ENCODE measurements at places on chromosomes 7 and 10.

DNA sequence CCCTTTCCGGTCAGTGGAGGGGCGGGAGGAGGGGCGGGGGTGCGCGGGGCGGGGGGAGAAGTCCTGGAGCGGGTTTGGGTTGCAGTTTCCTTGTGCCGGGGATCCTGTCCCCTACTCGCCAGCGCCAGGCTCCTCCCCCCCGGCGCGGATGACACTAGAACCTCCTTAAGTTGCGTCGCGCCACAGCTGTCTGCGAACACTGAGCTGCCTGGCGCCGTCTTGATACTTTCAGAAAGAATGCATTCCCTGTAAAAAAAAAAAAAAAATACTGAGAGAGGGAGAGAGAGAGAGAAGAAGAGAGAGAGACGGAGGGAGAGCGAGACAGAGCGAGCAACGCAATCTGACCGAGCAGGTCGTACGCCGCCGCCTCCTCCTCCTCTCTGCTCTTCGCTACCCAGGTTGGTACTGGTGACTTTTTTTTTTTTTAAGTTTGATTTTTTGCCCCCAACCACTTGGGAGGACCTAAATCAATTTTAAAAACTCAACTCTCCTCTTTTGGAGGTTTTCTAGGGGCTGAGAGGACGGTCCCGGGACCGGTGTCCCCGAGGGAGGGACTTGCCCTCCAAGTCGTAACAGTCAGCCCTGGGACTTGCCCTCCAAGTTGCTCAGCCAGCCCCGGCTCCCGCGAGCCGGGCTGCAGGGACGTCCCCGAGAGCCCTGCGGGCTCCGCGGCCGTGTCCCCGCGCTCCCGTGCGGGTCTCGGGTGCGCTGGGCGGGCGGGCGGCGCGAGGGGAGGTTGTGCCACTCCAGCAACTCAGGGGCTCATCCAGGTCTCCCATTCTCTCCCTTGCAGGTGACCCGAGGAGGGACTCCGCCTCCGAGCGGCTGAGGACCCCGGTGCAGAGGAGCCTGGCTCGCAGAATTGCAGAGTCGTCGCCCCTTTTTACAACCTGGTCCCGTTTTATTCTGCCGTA, at the start of gene GATA3:
Gene GATA3 (plus strand): TSS at position 195 of the 914 bp plus-strand sequence. CDS start 968 bp downstream, outside the sequence.
- peak; percentile 40 for DNase-seq

DNA sequence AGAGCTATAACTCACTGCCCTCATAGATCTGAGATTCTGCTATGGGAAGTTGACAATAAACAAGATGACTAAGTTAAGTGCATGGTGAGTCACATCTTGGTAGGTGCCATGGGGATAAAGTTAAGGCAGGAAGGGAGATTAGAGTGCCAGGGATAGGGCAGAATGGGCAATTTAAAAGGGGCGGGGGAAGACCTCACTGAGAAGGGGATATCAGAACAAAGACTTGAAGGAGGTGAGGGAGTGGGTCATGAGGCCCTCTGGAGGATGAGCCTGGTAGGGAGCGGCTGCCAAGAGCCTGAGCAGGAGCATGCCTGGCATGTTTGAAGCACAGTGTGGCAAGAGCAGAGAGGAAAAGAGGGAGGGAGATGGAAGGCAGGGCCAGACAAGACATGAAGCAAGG, 34.8 kb upstream of the INMT start:
- DNase-seq = peak; percentile 82

- DNase-seq = no peak
These were observed 31.8 kb upstream of the SFTPD start for GRCh38 chr10:79980711-79981110.

DNA sequence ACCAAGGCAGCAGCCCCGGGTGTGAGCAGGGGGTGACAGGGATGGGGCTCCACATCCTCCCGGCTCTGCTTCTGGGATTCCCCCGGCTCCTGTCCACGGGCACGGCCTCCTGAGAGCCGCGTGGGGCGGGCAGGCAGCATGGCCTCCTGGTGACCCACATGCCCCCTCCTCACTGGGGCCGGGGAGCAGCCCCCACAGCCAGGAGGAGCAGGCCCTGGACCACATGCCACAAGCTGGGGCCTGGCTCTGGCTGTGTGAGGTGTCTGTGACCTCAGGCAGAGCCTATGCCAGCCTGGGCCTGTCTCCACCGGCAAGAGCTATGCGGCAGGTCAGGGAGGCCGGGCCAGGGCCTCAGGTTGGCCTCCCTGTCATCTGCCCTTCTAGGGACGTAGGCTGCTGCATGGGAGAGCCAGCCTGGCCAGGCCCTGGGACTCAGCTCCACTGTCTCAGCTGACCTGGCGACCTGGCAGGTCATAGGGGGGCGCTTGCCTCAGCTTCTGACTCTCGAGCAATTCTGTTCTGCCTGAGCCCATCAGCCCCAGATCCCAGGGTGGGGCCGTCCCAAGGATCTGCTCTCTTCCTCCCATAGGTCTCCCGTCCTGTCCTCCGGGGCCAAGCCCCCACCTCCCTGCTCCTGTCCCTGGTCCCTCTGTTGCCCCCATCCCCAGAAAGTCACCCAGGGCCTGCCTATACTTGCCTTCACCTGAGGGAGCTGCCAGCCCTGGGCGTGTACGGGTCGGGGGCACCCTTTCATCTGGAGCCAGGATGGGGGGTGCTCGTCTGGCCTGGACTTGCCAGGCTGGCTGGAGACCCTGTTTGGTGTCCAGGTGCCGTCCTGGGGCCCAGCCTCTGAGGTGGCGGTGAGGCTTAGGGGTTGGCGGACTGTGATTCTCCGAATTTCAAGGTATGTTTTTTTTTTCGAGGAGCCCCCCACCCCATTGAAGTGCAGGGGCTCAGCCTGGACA, 3.9 kb upstream of the TMEM184A start:
- DNase-seq = no peak

DNA sequence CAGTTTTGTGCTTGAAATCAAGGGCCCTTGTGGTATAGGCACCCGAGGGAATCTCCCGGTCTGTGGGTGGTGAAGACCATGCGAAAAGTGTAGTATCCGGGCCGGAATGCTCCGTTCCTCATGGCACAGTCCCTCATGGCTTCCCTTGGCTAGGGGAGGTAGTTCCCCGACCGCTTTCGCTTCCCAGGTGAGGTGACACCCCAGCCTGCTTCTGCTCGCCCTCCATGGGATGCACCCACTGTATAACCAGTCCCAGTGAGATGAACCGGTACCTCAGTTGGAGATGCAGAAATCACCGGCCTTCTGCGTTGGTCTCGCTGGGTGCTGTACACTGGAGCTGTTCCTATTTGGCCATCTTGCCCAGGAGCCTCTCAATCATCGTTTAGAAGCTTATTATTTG, 195.7 kb upstream of the POT1 start:
- no peak for DNase-seq

DNA sequence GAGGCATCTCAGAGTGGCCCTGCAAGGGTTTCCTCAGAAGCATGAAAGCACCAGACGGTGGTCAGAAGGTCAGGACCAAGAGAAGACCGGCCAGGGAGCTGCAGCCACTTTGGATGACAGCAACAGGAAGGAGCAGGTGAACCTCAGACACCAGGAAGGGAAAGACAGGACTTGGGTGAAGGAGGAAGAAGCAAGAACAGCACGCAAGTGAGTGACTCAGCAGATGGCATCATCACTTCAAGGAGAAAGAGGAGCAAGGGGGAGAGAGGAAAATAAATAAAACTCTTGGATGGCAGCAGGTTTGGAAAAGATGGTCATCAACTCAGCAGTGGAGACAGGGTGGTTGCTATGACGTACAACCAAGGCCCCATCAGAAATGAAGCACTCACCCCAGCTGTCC, 31.6 kb downstream of the NCAPG2 start:
- peak; percentile 34 for DNase-seq

- DNase-seq = no peak
These were observed 14.6 kb downstream of the ZNF3 start for GRCh38 chr7:100066953-100067352.

All from A172 (cell line).